Cardiac septum (tissue), 1 donor: ENCODE measurements at places on chromosomes 6 and 20.

- no peak for DNase-seq
Observed at GRCh38 chr6:11282875-11283274, 50.4 kb upstream of the NEDD9 start.

- DNase-seq, result no peak
Observed at GRCh38 chr20:54083459-54083858, 13.1 kb upstream of the BCAS1 start.

GRCh38 chr6:63352069-63352543 is 32.3 kb upstream of the LGSN start:
- DNase-seq, result no peak

- no peak for DNase-seq
Observed at GRCh38 chr6:166270706-166271375, 37.4 kb downstream of the PRR18 start.

DNA sequence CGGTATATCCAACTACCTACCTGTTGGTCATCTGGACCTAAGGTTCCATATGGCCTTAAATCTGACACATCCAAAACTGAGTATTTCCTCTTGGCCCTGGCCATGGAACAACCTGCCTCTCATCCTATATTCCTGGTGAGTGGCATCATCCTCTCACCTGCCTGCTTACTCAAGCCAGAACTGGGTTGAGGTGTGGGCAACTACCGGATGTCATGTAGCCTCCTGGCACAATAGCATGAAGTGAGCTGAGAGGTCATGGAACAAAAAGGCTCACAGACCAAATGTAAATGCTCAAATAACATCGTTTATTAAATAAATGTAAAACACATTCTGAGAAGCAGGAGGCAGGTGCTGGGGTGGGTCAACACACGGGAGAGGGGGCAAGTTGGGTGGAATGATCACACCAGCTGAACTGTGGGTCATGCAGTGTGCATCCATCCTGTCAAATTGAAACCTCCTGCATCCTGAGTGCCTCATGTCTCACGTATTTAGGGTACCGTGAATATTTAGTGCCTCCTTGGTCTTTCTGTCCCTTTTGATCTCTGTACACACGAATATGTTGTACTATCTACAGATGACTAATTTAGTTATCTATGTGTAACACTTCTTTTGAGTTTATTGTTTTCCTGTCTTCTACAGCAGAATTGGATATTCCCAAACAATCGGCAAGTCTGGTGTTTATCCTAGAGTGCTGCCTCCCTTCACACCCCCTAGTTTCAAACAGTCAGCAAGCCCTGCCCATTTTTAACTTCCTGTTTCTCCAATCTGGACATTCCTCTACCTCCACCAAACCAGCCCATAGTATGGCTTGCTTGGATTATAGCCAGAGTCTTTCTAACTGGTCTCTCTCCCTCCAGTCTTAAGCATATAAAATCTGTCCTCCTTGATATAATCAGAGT is 7.9 kb upstream of the POU5F1 start:
- DNase-seq, result no peak

- DNase-seq, result no peak
Observed at GRCh38 chr6:88119769-88120168, 46.4 kb downstream of the CNR1 start.
